Activated naive CD4-positive, alpha-beta T cell treated with anti-CD3 and anti-CD28 coated beads, Interleukin-2, amount 50 U/mL, for 16 hours (primary cell): ENCODE measurements at places on chromosomes 3 and 15.

GRCh38 chr3:197791892-197792647, 1.0 kb downstream of the LRCH3 start:
- DNase-seq: peak; percentile 35

DNA sequence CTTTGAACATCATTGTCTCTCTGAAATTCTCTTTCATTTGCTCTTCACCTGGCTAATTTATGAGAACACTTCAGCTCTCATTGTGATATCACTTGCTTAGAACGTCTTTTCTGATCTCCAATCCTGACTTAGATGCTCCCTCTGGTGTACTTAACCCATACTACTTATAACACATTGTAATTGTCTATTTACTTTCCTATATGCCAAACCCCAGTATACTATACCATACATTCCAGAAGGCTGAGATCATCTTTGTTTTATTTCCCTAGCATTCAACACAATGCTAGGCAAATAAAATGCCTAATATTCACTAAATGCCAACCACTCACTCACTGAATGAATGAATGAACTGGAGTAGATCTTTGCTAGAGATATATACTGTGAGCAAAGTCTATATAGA, 27.0 kb upstream of the PEX5L start:
- no peak for DNase-seq

- no peak for DNase-seq
These were observed 14.4 kb downstream of the RTP1 start for GRCh38 chr3:187211532-187212195.

- no peak for DNase-seq
These were observed 36.7 kb upstream of the MRPS22 start for GRCh38 chr3:139307072-139307491.

DNA sequence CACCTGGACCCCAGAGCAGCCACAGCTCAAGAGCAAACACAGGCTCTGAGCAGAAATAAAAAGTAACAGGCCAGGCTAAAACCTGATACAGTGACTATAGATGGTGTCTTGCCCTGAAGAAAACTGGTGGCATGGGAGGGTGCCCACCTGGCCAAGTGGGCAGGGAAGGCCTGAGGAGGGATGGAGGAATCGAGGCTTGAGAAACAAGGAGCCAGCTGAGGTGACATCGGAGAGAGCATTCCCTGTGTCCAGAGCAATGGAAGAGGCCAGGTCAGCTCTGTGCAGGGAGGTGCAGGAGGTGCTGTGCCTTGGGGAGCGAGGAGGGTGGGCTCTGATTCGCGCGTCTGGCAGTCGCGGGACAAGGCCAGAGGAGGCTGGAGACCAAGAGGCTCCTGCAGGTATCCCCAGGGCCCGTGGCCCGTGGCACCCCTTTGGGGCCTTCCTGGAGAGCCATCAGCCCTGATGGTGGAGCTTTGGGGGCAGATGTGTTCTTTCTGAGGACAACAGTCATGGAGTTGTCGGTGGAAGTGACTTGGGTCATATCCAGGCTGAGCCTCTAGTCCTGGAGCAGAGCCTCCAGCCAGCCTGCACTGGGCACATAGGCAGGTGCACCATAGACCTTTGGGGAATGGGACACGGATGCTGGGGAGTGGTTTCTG, 56.1 kb downstream of the PLXNA1 start:
- DNase-seq: peak; percentile 6

DNA sequence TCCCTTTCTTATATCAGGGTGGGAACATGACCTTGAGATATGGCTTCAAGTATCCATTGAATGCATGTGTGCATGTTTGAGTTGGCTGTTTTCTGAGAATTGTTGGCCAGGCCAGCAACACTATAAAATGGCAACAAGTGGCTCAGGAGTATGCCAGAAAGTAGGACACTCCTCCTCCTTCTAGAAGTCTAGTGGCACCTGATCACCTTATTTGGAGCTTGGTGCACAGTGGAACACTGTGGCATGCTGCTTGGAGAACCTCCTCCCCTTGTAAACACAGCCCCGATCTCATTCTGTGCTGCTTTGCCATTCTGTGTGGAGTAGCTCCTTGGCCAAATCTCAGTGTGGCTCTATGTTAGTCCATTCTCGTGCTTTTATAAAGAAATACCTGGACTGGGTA, 114.8 kb upstream of the NDN start:
- no peak for DNase-seq

DNA sequence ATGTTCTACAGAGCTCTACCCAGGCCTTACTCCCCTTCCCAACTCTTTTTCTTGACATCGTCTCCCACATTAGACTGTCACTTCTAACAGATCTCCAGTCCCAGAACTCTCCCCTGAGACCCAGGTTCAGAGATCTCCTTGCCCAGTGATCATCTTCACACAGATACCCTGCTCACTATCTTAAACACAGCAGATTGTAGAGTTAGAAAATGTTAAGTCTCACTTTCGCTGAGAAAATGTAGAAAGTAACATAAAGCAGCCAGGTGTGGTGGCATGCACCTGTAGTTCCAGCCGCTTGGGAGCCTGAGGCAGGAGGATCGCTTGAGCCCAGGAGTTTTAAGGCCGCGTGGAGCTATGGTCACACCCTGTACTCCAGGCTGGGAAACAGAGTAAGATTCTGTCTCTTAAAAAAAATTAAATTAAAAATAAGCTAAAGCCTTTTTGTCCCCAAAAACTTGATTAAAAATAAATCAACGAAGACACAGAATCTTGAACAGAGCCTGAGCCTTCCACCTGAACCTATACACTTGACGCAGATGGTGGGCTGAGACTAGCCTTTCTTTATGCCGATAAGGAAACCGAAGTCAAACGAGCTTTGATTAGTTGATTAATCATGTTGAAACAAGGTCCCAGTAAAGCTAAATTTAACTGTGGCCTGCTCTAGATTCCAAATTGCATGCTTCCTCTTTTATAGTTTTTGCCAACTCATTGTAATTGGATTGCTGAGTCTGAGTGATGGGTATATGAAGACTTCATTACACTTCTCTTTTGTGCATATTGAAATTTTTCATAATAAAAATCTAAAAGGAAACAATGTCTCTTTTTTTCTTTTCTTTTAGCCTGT, 31.3 kb upstream of the BLM start:
- no peak for DNase-seq
